NCI-H446 treated with DMSO at 0.1 percent for 48 hours (cell line): ENCODE measurements at places on chromosomes 1 and 21.
A peak's percentile ranks its signal among the peaks of the same experiment; 100 is the strongest.

- peak; percentile 19 for DNase-seq
Measured at GRCh38 chr1:93702111-93702827, 20.6 kb upstream of the BCAR3 start.

DNA sequence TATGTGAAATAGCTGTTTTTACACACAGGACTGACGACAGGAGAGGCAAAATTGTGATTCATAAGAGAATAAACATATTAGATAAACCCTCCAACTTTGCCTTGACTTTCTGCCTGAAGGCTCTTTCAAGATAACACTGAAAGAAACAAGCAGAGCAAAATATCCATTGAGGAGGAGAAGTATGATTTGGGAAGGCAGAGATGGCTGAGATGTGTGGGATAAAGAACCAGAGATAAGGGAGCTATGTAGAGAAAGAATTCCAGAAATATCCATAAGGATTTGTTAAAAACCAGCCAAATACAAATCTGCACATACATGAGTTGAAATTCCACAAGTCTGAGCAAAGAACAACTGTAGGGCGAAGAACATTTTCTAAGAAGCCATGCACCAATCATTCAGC, 1064.7 kb downstream of the PLA2G4A start:
- no peak for DNase-seq

DNA sequence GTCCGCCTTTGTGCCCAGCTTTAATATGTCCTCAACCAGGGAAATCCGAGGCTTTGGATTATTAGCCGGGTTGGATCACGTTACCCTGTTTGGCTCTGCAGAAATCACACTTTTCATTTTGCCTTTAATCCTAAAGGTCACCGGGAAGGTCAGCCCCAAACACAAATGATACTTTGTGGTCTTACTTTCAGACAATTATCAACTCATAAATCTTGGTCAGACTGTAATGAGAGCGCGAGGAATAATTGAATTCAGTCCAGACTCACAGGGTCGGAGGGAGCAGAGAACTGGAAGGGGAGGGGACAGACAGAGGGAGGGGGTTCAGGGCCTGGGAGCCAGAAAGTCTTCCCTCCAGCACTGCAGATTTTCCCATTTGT, 91.7 kb upstream of the NFIA start:
- DNase-seq = no peak

- DNase-seq = no peak
Measured at GRCh38 chr1:170495006-170495405, 37.0 kb upstream of the GORAB start.

GRCh38 chr21:33587792-33588484, 546 bp downstream of the DONSON start:
- no peak for DNase-seq
